Anterior cingulate cortex (tissue), 58 donors: ENCODE measurements at places on chromosomes 7 and 10.

DNA sequence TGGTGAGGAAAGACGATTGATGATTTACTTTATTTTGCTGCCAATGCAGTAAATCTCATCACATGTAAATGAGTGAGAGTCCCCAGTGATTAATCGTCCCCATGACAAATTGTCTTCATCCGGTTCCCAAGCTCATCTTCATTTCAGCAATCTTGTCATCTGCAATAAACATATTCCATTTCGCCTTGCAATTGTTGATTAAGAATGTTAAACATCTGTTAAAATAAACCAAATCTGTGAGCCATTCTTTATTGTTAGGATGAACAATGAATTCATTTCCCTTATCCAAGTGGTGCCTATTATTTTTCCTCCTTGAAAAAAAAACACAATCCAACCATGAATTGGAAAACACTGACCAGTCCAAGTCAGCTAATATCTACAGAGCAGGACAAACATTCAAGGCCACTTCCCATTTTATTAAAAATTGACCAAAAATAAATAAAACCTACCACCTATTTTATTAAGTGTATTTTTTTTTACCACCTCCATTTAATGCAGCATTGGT is 36.5 kb downstream of the NPS start:
- no peak for DNase-seq

DNA sequence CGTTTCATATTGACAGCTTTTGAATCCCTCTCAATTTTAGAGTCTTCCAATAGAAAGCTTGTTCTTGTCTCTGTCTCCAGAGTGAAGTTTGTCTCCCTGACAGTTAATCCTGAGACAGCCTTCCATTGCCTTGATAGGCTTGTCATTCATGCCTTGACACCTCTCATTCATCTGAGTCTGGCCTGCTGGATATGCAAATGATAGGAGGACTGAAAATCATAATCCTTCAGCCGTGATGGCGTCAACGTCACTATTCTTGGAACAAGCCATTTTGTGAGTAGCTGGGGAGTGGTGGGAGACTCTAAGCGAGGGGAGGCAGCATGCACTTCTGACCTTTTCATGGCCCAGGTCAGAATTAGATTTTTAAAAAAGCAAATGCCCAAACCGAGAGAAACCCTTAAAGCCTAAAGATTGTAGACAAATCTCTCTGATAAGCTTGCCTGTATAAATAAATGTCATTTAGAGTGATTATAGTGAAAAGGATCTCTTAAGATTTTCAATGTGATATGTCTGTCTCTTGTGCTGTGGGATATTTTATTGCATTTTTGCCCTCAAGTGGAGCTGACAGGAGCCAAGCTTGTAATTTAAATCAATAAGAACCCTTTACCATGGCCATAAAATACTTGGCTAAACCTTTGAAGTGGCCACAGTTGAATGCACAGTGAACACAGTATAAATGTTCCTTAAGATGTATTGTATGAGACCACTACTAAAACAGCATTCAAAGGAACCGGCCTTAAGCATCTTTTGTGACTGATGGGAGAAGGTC is 148.8 kb downstream of the SNX10 start:
- no peak for DNase-seq

DNA sequence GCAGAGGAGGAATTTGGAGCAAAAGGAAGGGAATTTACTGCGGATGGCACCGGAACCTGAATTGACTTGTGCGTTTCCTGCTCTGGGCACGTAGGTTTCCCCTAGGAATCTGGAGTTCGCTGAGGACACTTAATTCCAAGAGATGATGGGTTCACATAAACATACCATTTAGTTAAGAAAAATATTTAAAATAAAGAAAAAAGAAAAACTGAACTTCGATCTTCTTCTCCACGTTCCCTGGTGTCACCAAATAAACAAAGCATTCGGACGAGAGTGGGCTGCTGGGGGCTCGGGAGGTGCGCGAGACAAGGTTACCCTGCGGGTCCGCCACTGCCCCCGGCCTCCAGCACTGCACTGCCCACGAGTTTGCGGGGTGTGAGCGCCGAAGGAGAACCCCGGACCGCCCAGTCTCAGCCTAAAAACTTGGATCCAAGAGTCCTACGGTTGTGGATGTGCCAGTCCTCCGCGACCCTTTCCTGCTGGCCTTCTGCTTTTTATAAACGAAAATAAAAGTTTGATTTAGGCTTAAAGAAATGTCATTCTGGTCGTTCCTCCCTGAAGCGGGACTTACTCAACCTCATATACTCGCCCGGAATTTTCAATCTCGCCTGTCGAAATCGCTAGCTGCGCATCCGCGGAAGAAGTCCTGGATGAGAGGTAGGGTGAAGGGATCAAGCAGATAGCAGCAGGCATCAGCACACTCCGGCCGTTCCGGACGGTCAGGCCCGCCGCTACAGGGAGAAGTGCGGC is 30.3 kb downstream of the SKIDA1 start:
- no peak for DNase-seq

GRCh38 chr10:565146-565545 is 124.3 kb downstream of the DIP2C start:
- no peak for DNase-seq

GRCh38 chr10:111076191-111076681 is 593 bp upstream of the ADRA2A start:
- peak; percentile 57 for DNase-seq

DNA sequence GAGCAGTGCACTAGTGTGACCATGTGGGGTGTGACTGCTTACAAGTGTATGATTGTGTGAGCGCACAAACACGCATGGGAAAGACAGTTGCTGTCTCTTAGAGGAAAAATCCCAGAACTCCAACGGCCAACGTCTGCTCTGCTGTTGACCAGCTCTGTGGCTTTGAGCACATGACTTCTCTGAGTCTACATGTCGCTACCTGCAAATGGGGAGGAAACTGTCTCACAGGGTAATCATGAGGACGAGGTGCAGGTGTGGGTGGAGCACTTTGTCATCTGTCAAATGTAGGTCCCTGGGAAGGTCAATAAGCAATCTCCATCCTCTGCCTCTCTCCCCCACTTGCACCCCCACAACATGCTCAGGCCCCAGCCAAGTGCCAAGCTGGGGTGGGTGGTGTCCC is 31.2 kb upstream of the TLX1 start:
- DNase-seq: no peak

- DNase-seq: no peak
Measured at GRCh38 chr10:20017961-20018360, 201.7 kb downstream of the PLXDC2 start.

DNA sequence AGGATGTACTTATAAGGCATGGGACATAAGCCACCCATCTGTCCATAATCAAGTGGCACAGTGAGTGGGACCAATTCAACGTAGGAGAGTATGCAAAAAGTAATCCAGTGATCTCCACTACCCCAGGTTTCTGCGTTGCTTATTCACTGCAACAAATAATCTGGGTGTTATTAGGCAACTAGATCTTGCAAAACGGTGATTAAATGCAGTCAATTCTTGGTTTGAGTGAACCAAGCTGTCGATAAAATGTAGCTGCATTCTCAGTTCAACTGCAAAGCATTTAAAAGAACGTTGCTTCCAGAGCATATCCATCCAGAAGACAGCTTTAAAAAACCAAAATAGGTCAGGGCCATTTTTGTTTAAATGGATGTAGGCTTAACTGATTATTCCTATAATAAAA is 5.0 kb downstream of the LSMEM1 start:
- no peak for DNase-seq

- DNase-seq: no peak
Measured at GRCh38 chr10:70879207-70879606, 9.2 kb downstream of the PCBD1 start.

GRCh38 chr10:96830511-96831199 is 1.4 kb upstream of the LCOR start:
- no peak for DNase-seq

- no peak for DNase-seq
Measured at GRCh38 chr10:17984056-17984455, 32.3 kb downstream of the SLC39A12 start.

DNA sequence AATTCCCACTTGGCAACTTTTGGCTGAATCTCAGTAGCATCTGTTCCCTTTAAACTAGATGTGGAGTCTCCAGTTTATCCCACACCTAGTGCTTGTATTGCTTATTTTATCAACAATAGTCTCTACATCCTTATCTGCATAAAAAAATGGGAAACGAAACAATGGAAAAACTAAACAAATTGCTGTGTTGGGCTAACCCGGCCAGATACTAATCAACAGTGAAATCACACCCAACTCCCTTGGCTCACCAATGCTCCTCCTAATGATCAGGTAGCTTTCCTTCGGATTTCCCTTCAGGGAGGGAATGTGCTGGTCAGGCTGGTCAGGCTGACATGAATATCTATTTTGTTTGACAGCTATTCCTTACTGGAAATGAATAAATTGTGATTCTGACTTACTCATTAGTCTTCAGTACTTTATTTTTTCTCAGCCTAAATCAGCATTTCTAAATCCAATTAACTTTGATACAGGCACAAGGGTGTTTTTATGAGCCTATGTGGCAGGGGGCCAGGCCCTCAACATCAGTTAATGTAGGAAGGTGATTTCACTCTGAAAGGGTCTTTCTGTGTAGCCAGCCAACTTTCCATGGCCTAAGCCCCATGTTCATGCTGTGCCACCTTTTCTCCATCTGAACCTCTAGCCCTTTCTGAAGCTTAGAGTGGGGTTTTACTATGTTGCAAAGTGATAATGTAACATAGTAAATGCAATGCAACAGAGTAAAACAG is 170.5 kb upstream of the NPSR1 start:
- DNase-seq: no peak

- no peak for DNase-seq
Measured at GRCh38 chr10:123563994-123564393, 102.2 kb upstream of the GPR26 start.

DNA sequence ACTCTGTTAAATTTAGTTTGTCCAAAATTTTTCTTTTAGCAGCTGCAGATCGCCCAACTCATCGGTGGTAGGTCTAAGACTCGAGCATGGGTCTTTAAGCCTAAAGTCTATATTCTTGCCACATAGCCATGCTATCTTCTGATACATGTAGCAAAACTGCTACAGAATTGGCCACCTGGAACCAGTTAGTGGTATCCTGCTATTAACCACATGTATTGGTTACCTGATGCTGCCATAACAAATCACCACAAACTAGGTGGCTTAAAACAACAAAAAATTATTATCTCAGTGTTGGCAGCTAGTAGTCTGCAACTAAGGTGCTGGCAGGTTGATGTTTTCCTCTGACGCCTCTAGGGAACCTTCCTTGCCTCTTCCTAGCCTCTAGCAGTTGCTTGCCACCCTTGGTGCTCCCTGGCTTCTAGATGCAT is 96.7 kb upstream of the PIK3CG start:
- DNase-seq: no peak

- DNase-seq: no peak
Measured at GRCh38 chr7:6500691-6501090, 50.6 kb downstream of the GRID2IP start.

DNA sequence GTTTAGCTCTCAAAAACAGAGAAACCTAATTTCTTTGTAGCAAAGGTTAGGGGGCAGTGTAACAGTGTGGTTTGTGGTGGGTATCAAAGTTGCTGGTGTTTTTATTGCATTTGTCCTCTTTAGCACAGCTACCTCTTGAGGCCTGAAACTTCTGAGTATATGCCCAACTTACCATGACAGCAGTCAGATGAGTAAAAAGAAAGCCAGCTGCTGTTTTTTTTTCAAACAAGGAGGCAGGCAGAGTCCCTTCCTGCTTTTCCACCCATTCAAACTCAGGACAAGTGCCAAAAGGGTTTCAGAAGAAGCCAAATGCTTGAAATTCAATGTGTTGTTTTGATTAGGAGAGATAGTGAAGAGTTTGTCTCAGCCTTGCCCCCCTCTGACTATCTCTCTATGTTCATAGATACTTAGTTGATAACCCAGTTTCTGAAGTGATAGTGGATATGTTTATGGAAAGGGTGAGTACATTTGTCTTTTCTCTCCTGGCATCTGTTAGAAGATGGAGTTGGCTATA is 23.1 kb downstream of the GBF1 start:
- no peak for DNase-seq

GRCh38 chr10:17340144-17340829 is 112.2 kb downstream of the VIM start:
- no peak for DNase-seq
